ENCODE measurements at places on chromosomes 4 and X. TPM values are rescaled to one million over a fixed set of nuclear protein-coding genes. Genes with fewer than 3 reads are reported as not detected.

The TBC1D8B gene
- 2.4 TPM for total RNA-seq

The SMIM31 gene
- total RNA-seq: not detected

The SAGE1 gene
- not detected for total RNA-seq

The GIMD1 gene
- total RNA-seq: not detected

The CXorf66 gene
- total RNA-seq: not detected

The TMSB15A gene
- 1.4 TPM for total RNA-seq

The FRG2 gene
- total RNA-seq: not detected

The STPG2 gene
- not detected for total RNA-seq

The KLKB1 gene
- 1.1 TPM for total RNA-seq

The NAA11 gene
- not detected for total RNA-seq

The ADAM29 gene
- total RNA-seq: not detected

The NAP1L3 gene
- 0.39 TPM for total RNA-seq

The MAGEA4 gene
- not detected for total RNA-seq

The COMMD8 gene
- 18.6 TPM for total RNA-seq

The PCDH19 gene
- 0.25 TPM for total RNA-seq

The VCX3B gene
- not detected for total RNA-seq

The DNAAF6 gene
- not detected for total RNA-seq

The CLDN34 gene
- 0.13 TPM for total RNA-seq

The GAGE12J gene
- not detected for total RNA-seq

The NEIL3 gene
- total RNA-seq: 2.3 TPM

The MAD2L1 gene
- 9.0 TPM for total RNA-seq

- peak; percentile 62 for DNase-seq
Measured at GRCh38 chr4:151099976-151100417, 569 bp downstream of the RPS3A start.

GRCh38 chrX:10165580-10166247 is 8.9 kb downstream of the CLCN4 start:
- no peak for DNase-seq

- no peak for DNase-seq
Measured at GRCh38 chr4:183469285-183469684, 24.8 kb downstream of the CDKN2AIP start.

- no peak for DNase-seq
Measured at GRCh38 chrX:17669891-17670290, 67.4 kb upstream of the SCML1 start.

GRCh38 chr4:183177001-183177400 is 77.9 kb downstream of the WWC2 start:
- DNase-seq: no peak

GRCh38 chr4:36651253-36651652 is 369.8 kb downstream of the DTHD1 start:
- DNase-seq: no peak

DNA sequence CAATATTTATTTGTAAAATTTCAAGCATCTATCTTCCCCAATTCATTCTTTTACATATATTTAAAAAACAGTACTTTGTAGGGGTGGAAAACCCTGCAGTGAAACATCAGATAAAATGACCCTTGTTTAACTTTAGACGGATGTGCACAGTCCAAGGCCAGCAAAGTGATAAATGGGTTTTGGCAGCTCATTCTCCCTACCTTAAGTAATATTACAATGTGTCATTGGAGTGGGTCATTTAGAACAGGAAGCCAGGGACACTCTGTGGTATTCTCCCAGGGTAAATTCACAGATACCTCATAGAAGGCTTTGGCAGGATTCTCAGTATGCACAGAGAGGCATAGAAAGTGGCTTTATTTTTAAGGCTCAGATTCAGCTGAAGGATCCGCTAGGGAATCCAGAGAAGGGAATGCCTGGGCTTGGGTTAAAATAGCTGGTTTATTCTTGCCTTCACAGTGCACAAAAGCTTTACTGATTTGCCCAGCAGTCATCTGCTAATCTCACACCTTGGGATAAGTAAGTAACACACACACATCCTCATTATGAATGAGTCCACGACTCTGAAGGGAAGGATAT is 206.7 kb downstream of the RASL11B start:
- peak; percentile 68 for DNase-seq

GRCh38 chr4:105657117-105657765 is 51.2 kb downstream of the INTS12 start:
- no peak for DNase-seq

- no peak for DNase-seq
Measured at GRCh38 chrX:138504273-138504672, 207.2 kb downstream of the FGF13 start.

- no peak for DNase-seq
Measured at GRCh38 chr4:111011458-111011857, 388.6 kb upstream of the PITX2 start.

- DNase-seq: peak; percentile 78
Measured at GRCh38 chr4:141133146-141133998, at the start of gene RNF150. Gene RNF150 (minus strand): TSS chr4:141133469.

- no peak for DNase-seq
Measured at GRCh38 chr4:180926277-180926676, 1316.9 kb upstream of the TENM3 start.

DNA sequence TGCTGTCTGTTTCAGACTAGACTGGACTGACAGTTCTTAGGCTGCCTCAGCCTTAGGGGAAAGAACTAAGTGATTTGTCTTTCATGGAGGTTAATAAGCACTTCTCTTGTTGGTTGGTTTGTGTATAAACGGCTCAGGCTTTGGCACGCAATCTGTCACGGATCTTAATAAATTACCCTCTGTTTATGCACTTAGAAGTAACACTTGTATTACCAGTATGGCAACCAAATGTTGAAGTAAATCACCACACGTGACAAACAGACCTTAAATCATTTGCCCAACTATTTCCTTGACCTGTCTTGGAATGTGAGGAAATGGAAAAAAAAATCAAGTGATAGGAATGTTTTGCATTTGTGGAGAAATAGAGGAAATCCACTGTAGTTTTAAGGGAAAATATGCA is 69.9 kb downstream of the TEX13A start:
- no peak for DNase-seq

DNA sequence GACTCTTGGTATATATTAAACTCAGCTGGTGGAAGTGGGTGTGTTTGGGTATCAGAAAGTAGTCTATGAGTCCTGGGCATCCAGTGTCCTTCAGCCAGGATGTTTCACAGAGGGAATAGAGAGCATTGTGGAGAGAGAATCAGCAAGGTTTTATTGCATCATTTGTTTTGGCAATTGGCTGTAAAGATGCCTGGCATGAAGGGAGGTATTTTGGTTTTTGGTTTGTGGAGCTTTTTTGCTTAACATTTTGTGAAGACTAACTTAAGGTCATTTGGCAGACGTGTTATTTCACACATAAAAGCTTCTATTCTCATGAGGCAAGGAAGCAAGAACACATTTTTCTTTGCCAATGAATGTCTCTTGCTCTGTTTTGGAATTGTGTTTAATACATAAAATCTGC is 71.1 kb downstream of the DCLK2 start:
- no peak for DNase-seq

DNA sequence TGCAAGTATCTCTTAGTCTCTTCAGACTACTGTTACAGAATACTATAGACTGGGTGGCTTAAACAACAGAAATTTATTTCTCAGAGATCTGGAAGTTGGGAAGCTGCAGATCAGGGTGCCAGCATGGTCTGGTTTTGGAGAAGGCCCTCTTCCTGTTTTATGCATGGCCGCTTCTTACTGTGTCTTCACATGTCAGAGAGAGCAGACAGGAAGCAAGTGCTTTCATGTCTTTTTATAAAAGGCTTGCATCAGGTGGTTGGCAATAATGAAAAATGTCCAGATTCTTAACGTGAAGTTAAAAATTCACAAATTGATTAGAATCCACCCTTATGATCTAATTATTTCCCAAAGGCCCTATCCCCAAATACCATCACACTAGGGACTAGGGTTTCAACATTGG is 284.9 kb downstream of the RPA4 start:
- DNase-seq: no peak

GRCh38 chr4:13921805-13922204 is 294.3 kb upstream of the BOD1L1 start:
- no peak for DNase-seq

- DNase-seq: no peak
Measured at GRCh38 chr4:39850727-39851126, 127.0 kb downstream of the PDS5A start.

- DNase-seq: no peak
Measured at GRCh38 chrX:11064851-11065600, 46.1 kb upstream of the HCCS start.

DNA sequence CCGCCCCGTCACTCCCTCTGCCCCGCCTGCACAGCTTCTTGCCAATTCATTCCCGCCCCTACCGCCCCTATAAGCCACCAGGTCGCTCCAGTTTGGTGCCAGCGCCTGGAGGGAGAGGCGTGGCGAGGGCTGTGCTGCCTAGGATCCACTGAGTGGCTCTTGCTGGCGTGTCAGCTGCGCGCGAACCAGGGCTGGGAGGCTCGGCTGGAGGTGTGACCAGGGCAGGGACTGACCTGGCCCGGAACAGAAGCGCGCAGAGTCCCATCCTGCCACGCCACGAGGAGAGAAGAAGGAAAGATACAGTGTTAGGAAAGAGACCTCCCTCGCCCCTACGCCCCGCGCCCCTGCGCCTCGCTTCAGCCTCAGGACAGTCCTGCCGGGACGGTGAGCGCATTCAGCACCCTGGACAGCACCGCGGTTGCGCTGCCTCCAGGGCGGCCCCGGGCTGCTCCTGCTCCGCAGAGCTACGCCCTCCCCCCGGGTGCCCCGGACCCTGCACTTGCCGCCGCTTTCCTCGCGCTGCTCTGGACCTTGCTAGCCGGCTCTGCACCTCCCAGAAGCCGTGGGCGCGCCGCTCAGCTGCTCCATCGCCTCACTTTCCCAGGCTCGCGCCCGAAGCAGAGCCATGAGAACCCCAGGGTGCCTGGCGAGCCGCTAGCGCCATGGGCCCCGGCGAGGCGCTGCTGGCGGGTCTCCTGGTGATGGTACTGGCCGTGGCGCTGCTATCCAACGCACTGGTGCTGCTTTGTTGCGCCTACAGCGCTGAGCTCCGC is at the start of gene GPR78:
TSS of gene GPR78 (plus strand) at position 72 of the 773 bp plus-strand sequence. CDS start at position 663, 591 bp downstream.
- DNase-seq: peak; percentile 66

GRCh38 chrX:1330605-1331004 is 6.0 kb upstream of the IL3RA start:
- DNase-seq: no peak

GRCh38 chrX:68686097-68686977 is 38.9 kb downstream of the STARD8 start:
- DNase-seq: no peak

GRCh38 chr4:13928214-13928613 is 300.7 kb upstream of the BOD1L1 start:
- DNase-seq: no peak

GRCh38 chr4:21921526-21922180 is 26.9 kb downstream of the KCNIP4 start:
- no peak for DNase-seq
